Activated CD4-positive, alpha-beta T cell treated with anti-CD3 and anti-CD28 coated beads, Interleukin-2, amount 10 ng/mL, durations not matched to agents 24 days and 14 days (primary cell): ENCODE measurements at places on chromosomes 5 and 9. TPM values are rescaled to one million over a fixed set of nuclear protein-coding genes. Genes with fewer than 3 reads are reported as not detected.

DNA sequence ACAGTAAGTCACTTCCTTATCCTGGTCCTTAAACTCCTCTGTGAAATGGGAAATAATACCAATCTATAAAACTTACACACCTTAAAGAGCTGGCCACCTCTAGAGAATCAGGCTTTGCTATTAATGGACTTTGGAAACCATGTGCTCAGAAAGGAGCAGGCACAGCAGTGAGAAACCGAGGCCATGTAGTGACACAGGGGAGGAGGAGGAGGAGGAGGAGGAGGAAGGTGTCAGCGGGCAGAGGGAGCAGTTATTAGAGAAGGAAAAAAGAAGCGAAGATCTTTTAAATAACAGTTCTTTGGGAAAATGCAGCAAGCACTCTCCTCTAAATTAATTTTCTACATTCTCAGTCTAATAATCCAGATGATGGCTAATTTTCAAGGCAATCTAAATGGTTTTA, 38.0 kb downstream of the SUSD1 start:
- H3K27ac ChIP-seq: no peak overlapping the region
- peaks cover 19% of the 10 kb centered on the region for H3K36me3 ChIP-seq
- DNase-seq: no peak

- no peaks in the 10 kb centered on the region for H3K27me3 ChIP-seq
- H3K36me3 ChIP-seq: no peaks in the 10 kb centered on the region
- H3K27ac ChIP-seq: no peak overlapping the region
- H3K4me1 ChIP-seq: no peaks in the 10 kb centered on the region
These were observed 456.2 kb downstream of the RASEF start for GRCh38 chr9:82606492-82607382.

GRCh38 chr9:38228331-38229103, 159.5 kb upstream of the SHB start:
- no peak overlapping the region for H3K27ac ChIP-seq
- no peak for DNase-seq
- H3K36me3 ChIP-seq: no peaks in the 10 kb centered on the region
- peaks cover 11% of the 10 kb centered on the region for H3K4me1 ChIP-seq
- peaks cover 12% of the 10 kb centered on the region for H3K27me3 ChIP-seq

GRCh38 chr5:55286411-55286933, 21.0 kb downstream of the DHX29 start:
- H3K4me3 ChIP-seq: no peak overlapping the region
- H3K4me1 ChIP-seq: no peaks in the 10 kb centered on the region
- H3K27me3 ChIP-seq: no peaks in the 10 kb centered on the region
- peak; percentile 12 for DNase-seq
- H3K36me3 ChIP-seq: peaks cover 47% of the 10 kb centered on the region

DNA sequence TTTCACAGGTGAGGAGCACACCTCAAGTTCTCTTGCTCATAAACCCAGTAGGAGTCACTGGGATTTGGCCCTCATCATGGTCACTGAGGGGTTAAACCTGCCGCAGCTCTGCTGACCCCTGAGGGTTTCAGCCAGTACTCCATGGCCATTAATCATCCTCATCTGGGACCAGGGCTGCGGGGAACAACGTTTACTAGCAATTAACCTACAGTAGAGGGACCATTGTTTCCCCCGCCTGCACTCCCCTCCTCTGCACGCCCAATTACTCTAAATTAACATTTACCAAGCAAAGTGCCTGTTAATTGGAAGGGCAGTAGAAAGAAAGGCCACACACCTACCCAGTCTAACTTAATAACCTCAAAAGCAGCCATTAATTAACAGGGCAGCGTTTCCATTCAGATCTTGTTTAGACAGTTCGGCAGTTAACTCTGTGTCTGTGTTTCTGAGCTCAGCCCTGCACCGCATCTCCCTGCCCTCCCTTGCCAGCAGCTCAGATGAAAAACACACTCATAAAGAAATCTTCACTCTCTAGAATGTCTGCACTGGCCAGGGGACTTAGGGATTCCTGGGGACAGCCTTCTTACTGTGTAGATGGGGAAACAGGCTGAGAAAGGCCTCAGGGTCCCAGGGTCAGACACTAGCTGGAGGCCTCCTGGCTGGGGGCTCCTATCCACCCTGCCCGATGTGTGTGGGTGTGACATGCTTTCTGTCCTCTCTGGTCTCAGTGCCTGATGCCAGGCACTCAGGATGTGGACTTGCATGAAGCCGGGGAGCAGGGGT, 51.6 kb downstream of the ALG2 start:
- H3K4me3 ChIP-seq: no peak overlapping the region
- peaks cover 29% of the 10 kb centered on the region for H3K4me1 ChIP-seq
- H3K27me3 ChIP-seq: peaks cover 11% of the 10 kb centered on the region

DNA sequence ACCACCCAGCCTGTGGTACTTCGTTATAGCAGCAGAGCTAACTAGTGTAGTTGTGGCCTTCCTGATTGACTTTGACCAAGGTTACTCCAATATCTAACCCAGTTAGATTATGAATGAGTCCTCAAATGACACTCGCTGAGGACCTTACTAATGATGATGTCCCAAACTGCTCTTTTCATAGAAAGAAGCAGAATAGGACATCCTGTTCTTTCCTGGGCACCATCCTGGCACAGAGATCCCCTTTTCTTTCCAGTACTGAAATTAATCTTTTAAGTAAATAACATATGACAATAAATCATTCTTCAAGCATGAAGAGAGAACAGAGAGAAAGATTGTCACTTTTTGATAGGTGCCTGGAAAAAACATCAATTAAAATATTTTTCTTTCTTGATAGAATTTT, 26.7 kb upstream of the SPINK14 start:
- no peak overlapping the region for H3K27ac ChIP-seq
- no peaks in the 10 kb centered on the region for H3K36me3 ChIP-seq
- H3K4me3 ChIP-seq: no peak overlapping the region
- H3K4me1 ChIP-seq: no peaks in the 10 kb centered on the region
- no peak for DNase-seq
- no peaks in the 10 kb centered on the region for H3K27me3 ChIP-seq

GRCh38 chr5:23977365-23977764, 470.0 kb downstream of the PRDM9 start:
- H3K4me3 ChIP-seq: no peak overlapping the region
- DNase-seq: no peak
- H3K27me3 ChIP-seq: no peaks in the 10 kb centered on the region
- H3K4me1 ChIP-seq: no peaks in the 10 kb centered on the region
- no peaks in the 10 kb centered on the region for H3K36me3 ChIP-seq
- no peak overlapping the region for H3K27ac ChIP-seq

DNA sequence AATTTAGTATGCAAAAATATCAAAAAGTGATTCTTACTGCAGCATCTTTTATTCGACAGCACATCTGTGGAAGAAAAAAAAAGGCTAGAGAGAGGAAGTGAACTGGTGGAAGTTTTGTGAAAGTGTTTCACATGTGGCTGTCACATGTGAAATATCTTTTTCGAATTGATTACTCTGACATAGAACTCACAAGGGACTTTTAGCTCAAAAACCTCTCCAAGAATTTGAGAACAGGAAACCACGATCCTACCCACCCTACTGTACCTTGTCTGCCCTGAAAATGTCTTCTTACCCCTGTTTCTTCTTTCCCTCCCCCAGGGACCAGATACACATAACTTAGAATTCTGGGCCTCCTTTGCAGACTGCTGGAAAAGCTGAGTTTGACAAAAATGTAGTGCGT, 106.5 kb upstream of the PRRC1 start:
- H3K4me3 ChIP-seq: no peak overlapping the region
- H3K27ac ChIP-seq: no peak overlapping the region
- H3K4me1 ChIP-seq: no peaks in the 10 kb centered on the region
- peaks cover 11% of the 10 kb centered on the region for H3K27me3 ChIP-seq
- no peak for DNase-seq

DNA sequence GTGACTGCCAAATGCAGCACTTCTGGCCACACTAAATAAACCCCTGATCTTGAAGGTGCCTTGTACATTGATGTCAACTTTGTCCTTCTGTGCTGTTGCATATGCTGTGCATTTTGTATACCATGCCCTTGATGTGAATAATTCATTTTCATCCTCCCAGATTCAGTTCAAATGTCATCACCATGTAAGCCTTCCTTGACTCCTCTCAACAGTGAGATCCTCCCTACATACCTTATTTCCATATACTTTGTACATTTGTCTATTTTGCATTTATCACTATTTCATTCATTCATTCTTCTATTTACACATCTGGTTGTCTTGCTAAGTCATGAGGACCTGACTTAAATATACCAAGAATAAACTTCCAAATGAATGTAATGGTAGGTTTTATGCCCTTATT, 273.2 kb upstream of the EFNA5 start:
- no peak for DNase-seq
- no peaks in the 10 kb centered on the region for H3K4me1 ChIP-seq
- H3K27ac ChIP-seq: no peak overlapping the region
- H3K4me3 ChIP-seq: no peak overlapping the region

- H3K4me1 ChIP-seq: no peaks in the 10 kb centered on the region
- peak; percentile 50 for DNase-seq
These were observed 20.3 kb downstream of the GLT6D1 start for GRCh38 chr9:135618866-135619598.

DNA sequence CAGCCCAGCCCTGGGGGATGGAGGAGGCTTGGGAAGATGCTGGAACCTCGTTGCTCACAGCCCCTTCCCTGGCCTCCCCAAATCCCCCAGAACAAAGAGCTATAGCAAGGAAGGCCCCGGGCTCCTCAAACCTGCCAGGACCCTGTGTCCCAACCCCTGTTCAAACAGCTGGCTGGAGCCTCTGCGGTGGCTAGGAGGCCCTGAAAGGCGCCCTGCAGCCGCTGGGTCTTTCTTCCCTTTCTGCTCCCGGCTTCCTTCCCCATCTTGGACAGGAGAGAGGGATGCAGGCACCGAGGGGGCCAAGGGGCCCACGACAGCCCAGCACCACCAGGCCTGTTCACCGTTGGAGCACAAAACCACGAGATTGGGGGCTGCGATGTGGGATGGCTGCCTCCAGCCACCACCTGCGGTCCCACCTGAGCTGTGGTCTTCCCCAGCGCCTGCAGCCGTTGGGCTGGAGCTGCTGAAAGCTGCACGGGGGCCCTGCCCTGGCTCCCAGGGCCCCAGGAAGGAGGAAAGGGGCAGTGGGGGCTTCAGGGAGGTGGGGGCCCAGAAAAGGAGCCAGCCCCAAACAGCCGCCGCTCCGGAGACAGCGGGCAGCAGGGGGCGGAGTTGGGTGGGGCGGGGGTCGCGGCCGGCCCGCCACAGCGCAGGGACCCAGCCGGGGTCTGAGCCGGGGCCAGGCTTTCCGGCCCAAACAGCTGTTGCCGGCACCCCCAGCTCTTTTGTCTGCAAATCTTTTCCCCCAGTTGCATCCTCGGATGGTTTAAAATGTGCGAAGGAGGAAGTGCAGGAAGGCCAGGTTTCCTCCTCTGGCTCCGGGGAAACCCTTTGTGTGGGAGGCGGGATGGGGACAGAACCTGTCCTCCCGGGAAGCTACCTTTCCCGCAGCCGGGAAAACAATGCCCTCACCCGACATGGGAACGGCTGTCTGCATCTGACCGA, 16.1 kb downstream of the NOTCH1 start:
- H3K27ac ChIP-seq: no peak overlapping the region
- peaks cover 6% of the 10 kb centered on the region for H3K36me3 ChIP-seq
- no peak for DNase-seq

DNA sequence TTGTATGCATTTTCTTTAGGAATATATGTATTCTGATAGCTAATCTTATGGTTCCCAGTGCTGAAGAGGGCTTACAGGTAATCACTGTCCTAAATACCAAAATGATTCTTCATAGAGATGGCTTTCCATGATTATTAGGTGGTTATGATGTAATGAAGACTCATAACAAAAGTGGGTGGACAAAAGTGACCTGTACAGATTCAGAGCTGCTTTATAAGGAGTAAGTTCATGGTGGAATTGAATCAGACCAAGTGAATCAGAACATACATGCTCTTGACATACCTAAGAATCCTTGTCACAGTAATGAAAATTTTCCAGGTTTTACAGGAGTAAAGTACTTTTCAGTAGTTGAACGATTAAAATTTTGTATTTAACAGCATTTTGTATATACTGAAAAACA, 105.6 kb downstream of the NIPBL start:
- H3K27me3 ChIP-seq: no peaks in the 10 kb centered on the region
- H3K27ac ChIP-seq: no peak overlapping the region
- H3K4me1 ChIP-seq: peaks cover 11% of the 10 kb centered on the region
- peaks cover 43% of the 10 kb centered on the region for H3K36me3 ChIP-seq
- no peak overlapping the region for H3K4me3 ChIP-seq

- H3K4me3 ChIP-seq: no peak overlapping the region
- peaks cover 18% of the 10 kb centered on the region for H3K4me1 ChIP-seq
- H3K36me3 ChIP-seq: peaks cover 68% of the 10 kb centered on the region
- peak overlapping the region; percentile 74 for H3K27ac ChIP-seq
- DNase-seq: no peak
These were observed 108.5 kb downstream of the DOCK2 start for GRCh38 chr5:169745441-169746146.

DNA sequence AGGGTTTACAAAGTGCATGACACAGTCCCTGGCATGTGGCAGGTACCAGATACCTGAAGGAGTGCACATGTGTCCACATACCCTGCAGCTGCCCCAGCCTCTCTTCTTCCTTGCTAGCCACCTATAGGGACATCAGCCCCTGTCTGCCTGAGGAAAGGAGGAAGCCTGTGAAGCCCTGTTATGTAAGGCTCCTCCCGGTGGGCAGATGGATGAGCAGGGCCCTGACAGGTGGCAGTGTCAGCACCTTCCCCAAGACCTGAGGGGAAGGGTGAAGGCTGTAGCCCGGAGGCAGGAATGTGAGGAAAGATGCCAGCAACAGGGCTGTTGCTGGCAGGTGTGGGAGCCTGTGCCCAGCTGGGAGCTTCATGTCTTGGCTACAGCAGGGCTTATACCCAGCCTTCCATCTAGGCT, 21.7 kb downstream of the TCF7 start:
- H3K4me1 ChIP-seq: peaks cover 77% of the 10 kb centered on the region
- peaks cover 50% of the 10 kb centered on the region for H3K36me3 ChIP-seq
- DNase-seq: no peak
- peaks cover 8% of the 10 kb centered on the region for H3K27me3 ChIP-seq
- H3K4me3 ChIP-seq: peak overlapping the region; percentile 55

DNA sequence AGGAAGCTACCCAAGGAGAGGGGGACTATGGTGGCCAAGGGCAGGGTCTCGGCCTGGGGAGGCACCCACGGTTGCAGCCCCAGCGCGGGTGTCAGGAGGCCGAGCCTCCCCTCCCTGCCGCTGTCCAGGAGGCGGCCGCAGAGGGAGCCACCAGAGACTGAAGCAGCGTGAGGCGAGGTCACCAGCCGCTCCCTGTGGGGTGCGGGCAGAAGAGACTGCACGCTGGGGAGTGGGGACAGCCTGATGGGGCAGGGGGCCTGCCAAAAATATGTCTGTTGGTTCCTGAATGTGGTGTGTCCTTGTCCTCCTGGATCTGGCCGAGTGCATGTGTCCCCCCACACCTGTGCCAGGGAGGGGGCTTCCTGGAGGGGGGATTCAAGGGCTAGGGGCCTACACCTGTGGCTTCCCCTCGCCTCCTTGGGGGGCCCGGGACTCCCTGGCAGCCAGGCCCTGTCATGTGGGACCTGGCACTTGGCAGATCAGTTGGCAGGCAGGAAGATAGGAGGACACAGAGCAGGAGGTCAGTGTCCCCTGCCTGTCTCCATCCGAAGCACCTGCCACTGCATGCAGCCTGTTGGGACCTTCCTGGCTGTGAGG, 131.2 kb downstream of the DAB2IP start:
- H3K27me3 ChIP-seq: peaks cover 16% of the 10 kb centered on the region
- no peak overlapping the region for H3K4me3 ChIP-seq
- no peak for DNase-seq
- peaks cover 16% of the 10 kb centered on the region for H3K4me1 ChIP-seq
- no peaks in the 10 kb centered on the region for H3K36me3 ChIP-seq

The SLC23A1 gene
- 1.8 and 2.1 TPM in 2 replicates for total RNA-seq

The FAM170A gene
- total RNA-seq: not detected in 2 replicates

The NDUFB6 gene
- total RNA-seq: 46.9 and 47.1 TPM in 2 replicates

The ACTBL2 gene
- total RNA-seq: not detected in 2 replicates

The CSNK1A1 gene
- total RNA-seq: 175 TPM in 2 replicates

The OR1L1 gene
- not detected in 2 replicates for total RNA-seq

The IFNK gene
- total RNA-seq: not detected in 2 replicates

The WDR41 gene
- total RNA-seq: 30.9 and 32.6 TPM in 2 replicates
